ENCODE measurements at places on chromosomes 13 and 19.

GRCh38 chr19:3533563-3534216, 5.3 kb upstream of the TEKTIP1 start:
- DNase-seq, result no peak

DNA sequence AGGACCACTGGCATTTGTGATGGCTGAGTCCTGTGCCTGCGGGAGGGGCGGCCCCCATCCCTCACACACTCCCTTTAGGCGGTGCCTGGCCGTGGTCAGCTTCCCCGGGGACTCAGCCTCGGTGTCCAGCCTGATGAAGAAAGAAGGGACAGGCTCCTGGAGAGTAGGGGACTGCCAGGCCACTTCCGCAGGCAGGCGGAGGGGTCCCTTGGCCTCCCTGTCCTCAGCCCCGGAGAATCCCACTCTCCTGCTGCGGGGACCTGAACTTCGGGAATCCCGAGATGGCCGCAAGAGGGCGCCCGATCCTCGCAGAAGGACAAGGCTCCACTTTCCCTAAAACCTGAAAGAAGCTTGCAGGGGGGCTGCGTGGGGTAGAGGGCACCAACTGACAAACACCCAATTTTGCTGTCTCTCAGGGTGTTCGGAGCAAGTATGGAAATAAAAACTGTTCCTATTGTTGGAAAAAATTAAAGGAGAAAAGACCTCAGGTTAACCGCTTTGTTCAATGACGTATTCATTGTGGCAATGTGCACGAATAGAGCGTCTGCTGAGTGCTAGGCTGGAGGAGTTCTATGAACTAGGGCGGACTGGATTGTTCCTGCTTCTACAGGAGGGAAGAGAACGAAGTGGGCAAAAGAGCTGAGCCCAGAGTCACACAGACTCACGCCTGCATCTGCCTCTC, 297.3 kb downstream of the ZNF536 start:
- DNase-seq, result peak; percentile 11

DNA sequence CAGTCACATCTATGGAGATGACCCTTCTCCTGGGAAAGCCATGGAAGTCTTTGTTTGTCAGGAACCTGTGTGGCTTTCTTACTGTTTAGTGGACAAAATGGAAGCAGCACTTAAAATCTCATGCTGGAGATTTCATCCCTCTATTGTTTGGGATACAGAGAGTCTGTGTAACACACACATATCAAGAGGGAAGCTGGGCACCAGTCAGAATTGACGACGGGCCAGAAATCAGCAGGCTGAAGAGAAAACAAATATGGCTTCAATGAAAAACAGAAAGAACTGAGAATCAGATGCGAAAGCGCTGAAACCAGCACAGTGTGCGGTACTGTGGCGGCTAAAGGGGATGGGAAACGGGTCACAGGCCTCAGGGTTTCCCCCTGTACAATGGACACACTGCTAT, 72.2 kb upstream of the WASF3 start:
- no peak for DNase-seq

GRCh38 chr13:57314897-57315520, 148.0 kb downstream of the PRR20E start:
- no peak for DNase-seq

DNA sequence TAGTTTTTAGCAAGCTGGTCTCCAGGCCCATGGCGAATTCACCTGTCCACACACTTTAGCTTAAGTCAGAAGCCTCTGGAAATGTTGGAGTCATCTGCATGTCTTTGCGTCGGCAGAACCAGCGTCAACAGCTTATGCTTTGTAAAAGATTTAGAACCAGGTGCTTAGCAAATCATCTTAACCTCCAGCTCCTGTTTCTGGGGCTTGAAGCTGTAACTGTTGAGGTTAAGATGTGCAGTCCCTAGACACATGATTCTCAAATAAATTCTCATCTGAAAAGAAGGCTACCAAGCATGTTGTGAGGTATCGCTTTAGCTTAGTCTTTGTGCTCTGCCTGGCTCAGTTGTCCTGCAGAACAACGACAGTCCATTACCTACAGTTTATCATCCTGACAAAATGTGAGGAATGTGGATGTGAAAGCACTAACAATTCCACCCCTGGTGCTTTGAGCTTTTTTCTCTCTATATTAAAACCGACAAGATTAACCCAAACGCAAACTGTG, 4.4 kb downstream of the EFNB2 start:
- DNase-seq, result no peak

- DNase-seq, result no peak
These were observed 3.5 kb upstream of the SLC1A5 start for GRCh38 chr19:46791944-46792343.

- DNase-seq, result no peak
These were observed 919 bp downstream of the VAV1 start for GRCh38 chr19:6773323-6773931.

- no peak for DNase-seq
These were observed 46.2 kb downstream of the KLF2 start for GRCh38 chr19:16370641-16371391.

- DNase-seq, result peak; percentile 7
These were observed 28.7 kb downstream of the CYP4F2 start for GRCh38 chr19:15869109-15869555.
